ENCODE measurements at places on chromosomes 13 and 19.

DNA sequence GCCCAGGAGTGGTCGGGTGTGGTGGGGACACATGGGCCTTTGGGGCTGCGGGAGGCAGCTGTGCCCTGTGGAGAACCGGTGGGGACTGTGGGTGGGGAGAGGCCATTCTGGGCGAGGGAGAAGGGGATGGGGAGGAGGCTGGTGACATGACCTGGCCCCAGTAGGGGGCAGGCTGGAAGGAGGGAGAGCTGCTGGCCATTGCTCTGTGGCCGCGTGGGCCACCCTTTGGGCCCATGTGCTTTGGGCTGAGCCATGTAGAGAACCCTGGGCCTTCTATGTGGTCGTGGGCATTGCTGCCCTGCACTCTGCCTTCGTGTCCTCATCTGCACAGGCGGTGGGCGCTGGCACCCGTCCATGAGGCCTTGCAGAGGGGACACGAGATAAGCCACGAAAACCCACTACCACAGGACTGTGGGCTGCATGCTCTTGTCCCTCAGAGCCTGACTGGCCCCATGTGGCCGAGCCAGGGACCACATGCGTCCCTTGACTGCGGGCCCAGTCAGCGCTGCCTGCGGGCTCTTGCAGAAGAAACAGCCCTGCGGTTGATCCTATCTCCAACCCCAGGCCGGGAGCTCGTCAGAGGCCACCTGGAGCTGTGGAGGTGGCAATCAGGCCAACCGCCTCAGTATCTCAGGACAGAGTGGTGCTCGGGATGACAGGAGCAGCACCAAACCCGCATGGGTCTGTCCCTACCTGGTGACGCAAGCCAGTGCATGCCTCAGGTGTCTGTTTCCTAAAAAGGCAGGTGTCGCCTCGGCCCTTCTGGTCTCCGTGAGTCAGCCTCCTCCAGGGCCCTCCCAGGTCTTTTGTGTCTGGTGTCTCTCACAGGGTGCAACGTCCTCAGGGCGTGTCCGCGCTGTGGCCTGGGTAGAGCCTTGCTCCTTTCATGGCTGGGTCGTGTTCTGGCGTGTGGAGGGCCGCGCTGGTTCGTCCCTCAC, 14.3 kb downstream of the FZR1 start:
- DNase-seq, result no peak

- no peak for DNase-seq
Measured at GRCh38 chr13:100211016-100211710, 122.3 kb downstream of the PCCA start.

DNA sequence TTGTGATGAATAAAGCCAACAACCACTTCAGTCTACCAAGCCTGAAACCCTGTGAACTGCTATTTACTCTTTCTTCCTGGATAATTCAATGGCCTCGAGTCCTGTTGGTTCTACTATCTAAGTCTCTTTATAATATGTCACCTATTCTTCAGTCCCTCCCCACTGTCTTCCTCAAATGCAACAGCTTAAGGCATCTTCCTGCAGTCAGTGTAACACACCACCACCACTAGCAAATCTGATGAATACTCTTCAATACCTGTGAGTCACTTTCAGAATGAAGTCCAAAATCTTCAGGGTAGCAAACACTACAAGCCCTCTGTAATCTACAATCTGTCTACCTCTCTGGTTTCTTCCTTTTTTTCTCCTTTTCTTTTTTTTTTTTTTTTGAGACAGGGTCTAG, 32.9 kb downstream of the ZDHHC20 start:
- no peak for DNase-seq

- DNase-seq, result no peak
Measured at GRCh38 chr13:86846501-86846900, 824.7 kb upstream of the SLITRK5 start.

- peak; percentile 92 for DNase-seq
Measured at GRCh38 chr19:45882652-45883585, 3.0 kb downstream of the IRF2BP1 start.

DNA sequence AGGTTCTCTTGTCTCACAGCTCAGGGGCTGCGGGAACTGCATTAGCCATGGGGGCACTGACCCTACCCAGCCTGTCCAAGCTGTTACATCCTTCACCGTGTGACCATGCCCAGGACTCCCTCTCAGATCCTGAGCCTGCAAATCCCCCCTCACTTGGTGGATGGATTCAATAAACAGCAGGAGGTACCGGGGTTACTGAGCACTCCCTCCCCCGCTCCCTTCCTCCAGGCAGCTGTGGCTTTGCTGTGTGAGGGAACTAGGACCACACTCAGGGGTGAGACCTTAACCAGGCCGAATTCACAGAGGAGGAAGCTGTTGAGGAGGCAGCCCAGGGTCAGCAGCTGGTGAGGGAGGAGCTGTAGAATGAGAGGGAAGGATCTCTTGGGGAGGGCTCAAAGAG, 27.0 kb upstream of the CEACAM1 start:
- DNase-seq, result no peak

- no peak for DNase-seq
Measured at GRCh38 chr13:83710133-83710515, 172.2 kb downstream of the SLITRK1 start.

- DNase-seq, result no peak
Measured at GRCh38 chr19:35109395-35110112, 6.1 kb upstream of the FXYD3 start.

- peak; percentile 16 for DNase-seq
Measured at GRCh38 chr13:51759240-51759639, 44.7 kb downstream of the DHRS12 start.

GRCh38 chr13:42804244-42804874, 23.0 kb downstream of the FAM216B start:
- no peak for DNase-seq

DNA sequence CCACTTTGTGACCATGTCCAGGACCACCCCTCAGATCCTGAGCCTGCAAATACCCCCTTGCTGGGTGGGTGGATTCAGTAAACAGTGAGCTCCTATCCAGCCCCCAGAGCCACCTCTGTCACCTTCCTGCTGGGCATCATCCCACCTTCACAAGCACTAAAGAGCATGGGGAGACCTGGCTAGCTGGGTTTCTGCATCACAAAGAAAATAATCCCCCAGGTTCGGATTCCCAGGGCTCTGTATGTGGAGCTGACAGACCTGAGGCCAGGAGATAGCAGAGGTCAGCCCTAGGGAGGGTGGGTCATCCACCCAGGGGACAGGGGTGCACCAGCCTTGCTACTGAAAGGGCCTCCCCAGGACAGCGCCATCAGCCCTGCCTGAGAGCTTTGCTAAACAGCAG, 7.7 kb upstream of the CEACAM7 start:
- no peak for DNase-seq

- no peak for DNase-seq
Measured at GRCh38 chr13:30141775-30142485, 165.4 kb downstream of the KATNAL1 start.

Measured in fibroblast of pulmonary artery (primary cell).